ENCODE measurements at places on chromosomes 11 and 22. TPM values are rescaled to one million over a fixed set of nuclear protein-coding genes. Genes with fewer than 3 reads are reported as not detected.

KRTAP5-3 gene
- not detected for total RNA-seq

DNA sequence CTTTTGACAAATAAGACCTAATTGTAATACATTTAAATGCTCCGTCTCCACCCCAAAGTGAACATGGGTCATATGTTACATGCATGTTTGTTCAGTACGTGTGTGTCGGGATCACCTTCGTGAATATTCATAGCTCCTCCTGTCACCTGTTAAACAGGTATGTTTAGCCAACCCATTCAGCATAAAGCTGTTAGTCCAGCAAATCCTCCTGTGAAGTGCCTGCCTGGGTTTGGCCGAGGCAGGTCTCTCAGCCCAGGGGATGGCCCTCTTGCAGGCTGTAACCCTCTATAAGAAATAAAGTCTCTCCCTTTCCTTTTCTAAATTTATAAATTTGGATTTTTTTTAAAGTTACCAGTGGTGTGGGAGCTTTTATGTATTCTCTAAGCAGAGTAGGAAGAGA, 38.9 kb upstream of the NTM start:
- DNase-seq = no peak

- no peak for DNase-seq
Measured at GRCh38 chr11:1397862-1398527, 8.3 kb downstream of the BRSK2 start.

MRGPRX4 gene
- not detected for total RNA-seq

- no peak for DNase-seq
Measured at GRCh38 chr11:45210846-45211245, 64.4 kb downstream of the PRDM11 start.

OR51B4 gene
- total RNA-seq = 0.98 TPM

DNA sequence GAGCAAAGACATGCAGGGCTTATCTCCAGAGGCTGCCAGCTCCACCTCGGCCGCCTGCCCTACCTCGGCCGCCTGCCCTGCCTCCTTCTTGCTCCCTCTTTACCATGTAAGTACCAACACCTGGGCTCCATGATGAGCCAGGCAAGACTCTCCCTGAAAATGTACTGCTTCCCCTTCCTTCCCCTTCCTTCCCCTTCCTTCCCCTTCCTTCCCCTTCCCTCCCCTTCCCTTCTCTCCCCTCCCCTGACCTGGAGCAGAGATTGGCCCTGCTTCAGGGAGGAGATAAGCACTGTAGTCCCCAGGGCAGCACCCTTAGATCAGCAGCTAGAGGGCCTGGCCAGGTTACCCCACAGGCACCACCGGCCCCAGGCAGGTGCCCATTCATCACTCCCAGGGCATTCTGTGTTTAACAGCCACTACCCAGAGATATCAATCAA, 25.4 kb upstream of the ADORA2A start:
- no peak for DNase-seq

DNA sequence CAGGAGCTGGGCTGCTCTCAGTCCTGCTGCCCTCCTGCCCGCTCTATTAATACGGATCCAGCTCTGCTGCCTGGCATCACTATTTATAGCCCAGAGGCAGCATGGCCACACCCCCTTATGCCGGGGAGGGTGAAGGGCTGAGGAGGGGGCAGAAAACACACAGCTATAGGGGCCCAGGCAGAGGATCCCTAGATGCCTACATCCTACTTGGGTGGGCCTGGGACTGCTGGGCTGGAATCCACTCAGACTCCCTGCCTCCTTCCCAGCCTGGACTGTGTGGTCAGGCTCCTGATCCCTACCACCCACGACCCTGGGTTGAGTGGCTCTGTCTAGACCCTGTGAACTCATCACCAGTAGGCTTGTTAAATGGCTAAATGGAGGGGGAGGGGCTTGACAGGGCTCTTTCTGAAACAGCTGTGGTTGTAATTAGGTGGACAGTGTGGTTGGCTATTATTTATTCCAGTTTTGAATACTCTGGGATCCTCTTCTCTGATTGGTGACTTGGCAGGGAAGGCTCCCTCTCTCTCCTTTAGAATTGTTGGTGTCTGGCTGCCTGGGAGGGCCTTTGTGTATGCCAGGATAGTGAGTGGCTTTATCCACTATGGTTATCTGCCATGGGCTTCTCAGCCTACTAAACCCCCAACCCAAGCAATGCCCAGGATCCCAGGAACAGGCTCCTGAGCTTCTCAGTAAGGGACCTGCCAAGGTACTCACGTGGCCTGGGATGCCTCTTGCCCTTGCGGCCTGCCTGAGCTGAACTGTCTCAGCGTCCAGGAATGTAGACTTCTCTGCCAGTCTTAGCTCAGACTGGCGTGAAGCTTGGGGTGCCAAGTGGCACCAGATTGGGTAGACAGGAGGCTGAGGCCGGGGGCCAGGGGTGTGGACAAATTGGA, 15.2 kb downstream of the PHLDB1 start:
- DNase-seq = no peak

DNA sequence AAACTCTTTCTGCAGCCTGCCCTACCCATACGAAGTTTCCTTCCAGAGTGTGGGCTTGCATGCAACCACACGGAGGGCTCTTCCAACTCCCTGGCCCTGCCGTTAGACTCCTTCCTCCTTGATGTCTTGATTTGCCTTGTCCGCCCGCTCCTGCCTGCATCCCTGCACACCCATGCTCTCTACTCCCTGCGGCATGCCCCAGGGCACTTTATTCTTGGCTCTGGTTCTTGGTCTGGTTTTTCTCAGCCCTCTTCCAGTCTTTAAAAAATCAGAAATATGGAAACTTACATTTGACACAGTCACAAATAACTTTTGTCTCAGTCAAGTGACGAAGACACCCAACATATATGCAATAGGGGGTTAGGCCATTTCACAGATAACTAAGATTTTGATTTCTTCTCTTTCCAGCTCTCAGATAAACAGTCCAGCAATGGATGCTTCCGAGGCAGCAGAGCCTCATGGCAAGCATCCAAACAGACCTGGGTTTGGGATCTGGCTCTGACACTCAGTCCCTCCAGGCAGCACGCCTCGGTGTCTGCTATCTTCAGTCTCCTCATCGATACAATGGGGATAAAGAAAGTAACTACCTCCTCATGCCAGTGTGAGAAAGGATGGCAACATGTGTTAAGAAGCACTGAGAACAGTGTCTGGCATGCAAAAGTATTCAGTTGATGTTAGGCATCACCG, 15.7 kb upstream of the OPCML start:
- no peak for DNase-seq

OR10A2 gene
- total RNA-seq = not detected

IGF2 gene
- total RNA-seq = 246 TPM

- DNase-seq = peak; percentile 16
Measured at GRCh38 chr11:123301696-123302400, 106.8 kb upstream of the CLMP start.

DNA sequence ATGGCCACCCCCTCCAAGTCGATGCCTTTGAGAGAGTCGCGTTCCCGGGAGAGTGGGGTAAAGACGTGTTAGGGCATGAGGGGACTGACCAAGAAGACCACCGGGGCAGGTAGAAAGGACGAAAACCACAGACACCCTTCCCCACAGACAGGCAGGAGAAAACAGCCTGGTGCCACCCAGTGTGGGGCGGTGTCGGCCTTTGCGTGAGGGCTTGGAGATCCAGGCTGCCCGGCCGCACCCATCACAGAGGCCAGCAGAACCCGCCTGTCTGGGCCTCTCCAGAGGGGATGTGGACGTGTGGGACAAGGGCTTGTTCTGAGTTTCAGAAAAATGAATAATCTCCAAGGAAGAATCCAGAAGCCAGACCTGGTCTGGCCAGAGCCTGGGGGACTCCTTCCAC, 30.8 kb downstream of the DAGLA start:
- no peak for DNase-seq

MTCH2 gene
- total RNA-seq = 50.2 TPM

GRCh38 chr22:45805413-45805812, 133.8 kb downstream of the ATXN10 start:
- DNase-seq = no peak

GRCh38 chr22:27801616-27802345, at the start of gene MN1:
TSS of gene MN1 (minus strand) at chr22:27801756. CDS start at chr22:27800543, 1,213 bp downstream.
- no peak for DNase-seq

CCDC188 gene
- 5.0 TPM for total RNA-seq

GRCh38 chr22:32806296-32806695, 4.8 kb downstream of the TIMP3 start:
- DNase-seq = no peak

- DNase-seq = peak; percentile 87
Measured at GRCh38 chr11:8911029-8911823, at the start of gene AKIP1. TSS of gene AKIP1 (plus strand) at chr11:8911189. CDS start at chr11:8911450, 261 bp downstream.

TEX12 gene
- not detected for total RNA-seq

- DNase-seq = peak; percentile 46
Measured at GRCh38 chr11:9972989-9973388, 309.1 kb downstream of the SWAP70 start.

GRCh38 chr22:44645531-44645930, 56.5 kb upstream of the PRR5 start:
- no peak for DNase-seq

NRGN gene
- 2.4 TPM for total RNA-seq
